ENCODE measurements at places on chromosomes 5 and 9. TPM values are rescaled to one million over a fixed set of nuclear protein-coding genes. Genes with fewer than 3 reads are reported as not detected.

RNF183 gene
- polyA plus RNA-seq, result not detected

TMEFF1 gene
- 1.9 TPM for polyA plus RNA-seq

GMCL2 gene
- polyA plus RNA-seq, result not detected

CACFD1 gene
- 15.9 TPM for polyA plus RNA-seq

PIP5K1B gene
- 1.1 TPM for polyA plus RNA-seq

FUBP3 gene
- 44.1 TPM for polyA plus RNA-seq

PCDHGC5 gene
- 0.37 TPM for polyA plus RNA-seq

DNA sequence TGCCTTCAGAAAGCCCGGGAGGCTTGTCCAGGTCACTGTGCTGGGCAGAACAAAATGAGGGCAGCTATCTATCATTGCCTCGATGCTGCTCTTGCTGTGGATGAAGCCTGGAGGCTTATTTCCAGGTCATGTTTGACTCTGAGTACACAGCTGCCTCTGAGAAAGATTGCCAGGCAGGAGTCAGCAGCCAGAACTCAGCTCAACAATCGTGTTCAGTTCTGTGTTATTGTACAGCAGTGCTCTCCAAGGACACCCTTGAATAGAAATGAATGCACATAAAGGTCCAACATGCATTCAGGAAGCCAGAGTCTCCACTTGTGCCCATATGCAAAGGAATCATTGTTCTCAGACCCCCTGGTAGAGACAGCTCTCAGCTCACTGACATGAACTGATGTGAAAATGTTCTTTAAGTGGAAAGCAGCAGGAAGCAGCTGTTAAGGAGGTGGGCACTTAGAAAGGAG lies 61.7 kb upstream of the ZFR start:
- DNase-seq, result peak; percentile 86

DNA sequence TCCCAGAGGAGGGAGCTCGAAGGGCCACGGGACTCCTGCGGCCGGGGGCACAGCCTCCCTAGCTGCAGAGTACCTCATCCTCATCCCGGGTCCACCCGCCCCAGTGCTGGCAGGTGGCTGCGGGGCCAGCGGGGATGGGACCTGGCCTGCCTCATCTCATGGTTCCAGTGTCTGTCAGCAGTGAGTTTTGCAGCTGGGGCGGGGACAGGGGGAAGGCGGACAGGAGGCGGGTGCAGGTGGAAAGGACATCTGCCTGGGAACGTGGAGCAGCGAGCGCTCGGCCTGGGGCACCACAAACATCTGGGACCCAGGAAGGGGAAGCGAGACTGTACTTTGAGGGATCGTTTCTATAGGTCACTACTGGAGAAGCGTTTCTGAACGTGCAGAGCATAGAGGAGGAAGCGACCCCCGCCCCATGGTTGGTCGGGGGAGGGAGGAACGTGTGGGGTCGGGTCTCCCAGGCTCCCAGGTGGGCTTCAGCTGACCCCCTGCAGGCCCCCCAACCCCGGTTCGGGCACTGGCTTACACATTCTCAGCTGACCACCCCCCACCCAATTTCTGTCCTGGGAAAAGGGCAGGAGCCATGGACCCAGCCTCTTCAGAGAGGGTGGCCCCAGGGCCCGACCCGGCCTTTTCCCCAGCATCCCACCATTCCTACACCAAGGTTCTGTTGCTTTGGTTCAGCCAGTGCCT lies 56.5 kb upstream of the NOTCH1 start:
- no peak for DNase-seq

DNA sequence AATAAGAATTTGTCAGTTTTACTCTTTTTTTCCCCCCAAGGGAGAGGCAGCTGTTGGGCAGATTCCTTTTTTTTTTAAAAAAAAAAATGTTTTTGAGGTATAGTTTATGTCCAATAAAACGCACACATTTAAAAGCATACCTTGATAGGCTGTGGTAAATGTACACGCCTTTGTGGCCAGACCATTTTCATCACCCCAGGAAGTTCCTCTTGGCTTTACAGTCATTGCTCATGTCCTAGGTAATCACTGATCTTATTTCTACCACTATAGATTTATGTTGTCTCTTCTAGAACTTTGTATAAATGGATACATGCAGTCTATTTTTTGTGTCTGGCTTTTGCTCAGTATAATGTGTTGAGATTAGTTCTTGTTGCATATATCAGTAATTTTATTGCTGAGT lies 9.8 kb downstream of the SUB1 start:
- DNase-seq, result no peak

DNA sequence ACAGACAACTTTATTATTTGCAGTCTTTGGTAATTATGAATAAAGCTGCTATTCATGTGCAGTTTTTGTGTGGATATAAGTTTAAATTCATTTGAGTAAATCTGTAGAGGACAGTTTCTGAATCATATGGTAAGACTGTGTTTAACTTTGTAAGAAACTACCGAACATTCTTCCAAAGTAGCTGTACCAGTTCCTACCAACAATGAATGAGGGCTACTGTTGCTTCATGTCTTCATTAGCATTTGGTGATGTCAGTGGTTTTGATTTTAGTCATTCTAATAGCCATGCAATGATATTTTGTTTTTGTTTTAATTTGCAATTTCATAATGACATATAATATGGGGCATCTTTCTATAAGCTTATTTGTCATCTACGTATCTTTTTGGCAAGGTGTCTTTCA lies 501.3 kb upstream of the RORB start:
- no peak for DNase-seq

DNA sequence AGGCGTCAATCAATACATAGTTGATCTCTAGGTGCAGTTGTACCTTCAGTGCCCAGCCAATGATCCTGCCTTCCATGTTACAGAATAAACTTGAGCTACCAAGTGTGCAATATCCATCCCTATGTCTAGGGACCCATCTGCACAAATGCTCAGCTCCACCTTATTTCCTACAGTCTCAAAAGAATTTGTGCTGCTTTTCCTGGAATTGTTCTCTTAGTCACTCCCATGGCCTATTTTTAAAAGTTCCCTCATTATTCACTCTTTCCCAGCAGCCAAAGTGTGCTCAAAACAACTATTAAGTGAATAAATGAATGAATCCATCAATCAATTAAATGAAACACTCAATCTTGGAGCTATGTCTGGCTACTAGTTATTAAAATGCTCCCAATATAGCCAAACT lies 14.7 kb downstream of the LIX1 start:
- DNase-seq, result no peak

- DNase-seq, result no peak
These were observed 42.5 kb downstream of the VAV2 start for GRCh38 chr9:133949486-133950061.

- DNase-seq, result no peak
These were observed 96.6 kb downstream of the UBAP2 start for GRCh38 chr9:33952066-33952465.

DNA sequence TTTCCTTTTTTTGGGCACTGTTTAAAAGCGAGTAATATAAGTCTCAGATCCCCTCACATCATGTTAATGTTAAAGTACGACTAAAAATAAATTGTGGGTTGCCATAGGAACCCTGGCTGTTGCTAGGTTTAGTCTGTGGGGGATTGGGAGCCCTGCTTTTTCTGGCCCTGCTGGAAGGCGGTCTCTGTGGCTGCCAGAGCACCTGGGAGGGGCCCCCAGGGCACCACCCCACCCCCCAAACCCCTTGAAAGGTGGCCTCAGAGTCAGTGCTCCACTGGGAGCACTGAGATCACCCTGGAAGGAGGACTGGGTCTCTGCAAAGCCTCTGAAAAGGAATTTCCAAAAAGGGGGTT lies 66.2 kb upstream of the NEURL1B start:
- peak; percentile 92 for DNase-seq

DNA sequence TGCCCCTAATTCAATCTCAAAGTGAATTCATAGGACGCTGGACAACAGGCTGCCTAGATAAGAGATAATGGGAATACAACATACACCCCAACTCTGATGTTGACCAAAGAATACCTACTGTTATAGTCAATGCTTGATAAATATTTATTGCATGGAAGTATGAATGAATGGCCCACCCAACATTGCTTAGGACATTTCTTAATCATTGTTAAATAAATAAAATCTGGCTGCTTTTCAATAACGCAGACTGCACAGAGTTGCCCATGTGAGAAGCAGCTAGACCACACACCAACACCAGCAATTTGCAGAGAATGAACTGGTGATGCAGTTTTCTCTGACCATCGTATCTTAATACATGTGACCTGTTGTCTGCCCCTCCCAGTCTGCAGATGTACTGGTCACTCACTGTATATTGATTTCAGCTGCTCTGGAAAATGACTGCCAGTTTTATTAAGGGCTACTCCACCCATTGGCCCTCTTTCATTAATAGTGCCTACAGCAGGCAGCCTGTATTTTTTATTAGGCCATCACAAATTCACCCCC lies 236.2 kb upstream of the WWC1 start:
- no peak for DNase-seq

GRCh38 chr5:20347334-20347733 lies 359.3 kb upstream of the CDH18 start:
- no peak for DNase-seq

DNA sequence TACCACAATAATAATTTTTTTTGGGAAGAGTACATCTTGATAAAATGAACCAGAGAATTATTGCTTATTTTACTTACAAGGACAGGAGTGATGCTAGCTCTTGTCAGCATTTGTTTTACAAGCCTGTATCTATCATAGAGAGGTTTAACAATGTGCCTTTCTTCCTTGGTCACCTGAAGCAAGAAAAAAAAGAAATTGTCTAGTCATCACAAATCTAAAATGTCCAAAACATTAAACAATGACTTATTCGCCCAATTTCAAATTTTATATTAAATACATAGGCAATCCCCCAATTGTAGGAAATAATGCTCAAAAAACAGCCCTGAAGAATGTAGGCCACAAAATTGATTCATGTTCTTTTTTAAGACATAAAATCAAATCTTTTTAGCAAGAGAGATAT lies 56.6 kb downstream of the PKD2L2 start:
- no peak for DNase-seq

GRCh38 chr9:22159586-22159985 lies 150.5 kb upstream of the CDKN2B start:
- DNase-seq, result no peak

DNA sequence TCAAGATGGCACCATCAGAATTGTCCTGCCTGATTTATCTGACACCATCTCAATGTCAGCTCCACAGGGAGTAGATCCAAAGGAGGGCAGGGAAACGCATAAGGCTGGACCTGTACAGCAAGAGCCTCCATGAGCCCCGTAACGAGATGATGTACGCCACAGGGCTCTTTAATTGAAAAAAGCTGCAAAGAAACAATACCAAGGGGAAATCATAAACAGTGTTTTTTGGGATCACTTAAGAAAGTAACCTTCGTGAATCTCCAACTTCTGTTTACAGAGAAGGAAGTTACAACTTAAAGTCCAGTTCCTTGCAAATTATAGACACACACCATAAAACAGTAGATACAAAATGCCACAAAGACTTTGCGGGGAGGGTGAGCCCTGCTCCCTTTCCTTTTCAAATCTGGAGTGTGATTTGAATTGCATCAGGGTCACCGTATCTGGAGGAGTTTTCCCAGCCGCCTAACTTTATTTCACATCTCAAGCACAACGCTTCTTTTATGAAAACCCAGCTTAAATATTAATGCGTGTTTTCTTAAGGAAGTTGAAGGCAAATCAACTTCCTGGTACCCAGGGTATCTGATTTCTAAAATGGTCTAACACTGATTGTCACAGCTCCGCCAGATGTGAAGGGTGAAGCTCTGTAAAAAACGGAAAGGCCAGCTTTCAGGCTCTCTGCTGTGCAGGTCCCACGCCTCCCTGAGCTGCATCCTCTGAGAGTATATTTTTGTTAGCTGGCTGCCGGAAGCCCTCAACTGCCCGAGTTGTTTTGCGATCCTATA lies 88.9 kb downstream of the EBF1 start:
- DNase-seq, result no peak

DNA sequence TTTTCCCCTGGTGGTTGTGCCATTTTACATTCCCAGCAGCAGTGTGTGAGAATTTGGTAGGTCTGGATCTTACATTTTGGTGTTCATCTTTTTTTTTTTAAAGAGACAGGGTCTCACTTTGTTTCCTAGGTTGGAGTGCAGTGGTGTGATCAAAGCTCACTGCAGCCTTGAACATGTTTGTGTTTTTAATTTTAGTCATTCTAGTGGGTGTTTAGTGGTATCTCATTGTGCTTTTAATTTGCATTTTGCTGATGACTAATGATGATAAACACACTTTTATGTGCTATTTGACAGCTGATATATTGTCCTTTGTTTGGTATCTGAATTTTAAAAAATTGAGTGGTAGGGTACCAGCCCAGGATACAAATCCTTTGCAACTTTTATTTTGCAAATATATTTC lies 53.4 kb upstream of the POMT1 start:
- DNase-seq, result no peak

DNA sequence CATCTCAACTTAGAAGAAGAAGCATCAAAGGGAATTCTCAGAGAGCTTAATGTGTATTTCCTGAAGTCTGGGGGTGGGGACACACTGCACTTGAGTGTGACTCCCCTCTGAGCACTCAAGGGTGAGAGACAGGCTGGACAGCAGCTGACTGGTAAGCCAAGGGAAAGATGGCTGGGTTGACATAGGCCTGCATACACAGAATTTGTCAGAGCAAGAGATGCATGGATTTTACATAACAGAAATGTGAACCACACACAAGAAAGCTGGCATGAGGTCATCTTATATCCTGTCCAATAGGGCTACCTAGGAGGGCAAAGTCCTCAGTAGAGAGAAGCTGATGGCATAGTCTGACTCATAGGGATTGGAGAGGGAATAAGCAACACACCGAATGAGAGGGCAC lies 114.3 kb upstream of the EPB41L4A start:
- no peak for DNase-seq

- DNase-seq, result no peak
These were observed 39.4 kb downstream of the KLHL3 start for GRCh38 chr5:137696481-137696880.

- no peak for DNase-seq
These were observed 1786.4 kb upstream of the WWC1 start for GRCh38 chr5:166505067-166505466.

DNA sequence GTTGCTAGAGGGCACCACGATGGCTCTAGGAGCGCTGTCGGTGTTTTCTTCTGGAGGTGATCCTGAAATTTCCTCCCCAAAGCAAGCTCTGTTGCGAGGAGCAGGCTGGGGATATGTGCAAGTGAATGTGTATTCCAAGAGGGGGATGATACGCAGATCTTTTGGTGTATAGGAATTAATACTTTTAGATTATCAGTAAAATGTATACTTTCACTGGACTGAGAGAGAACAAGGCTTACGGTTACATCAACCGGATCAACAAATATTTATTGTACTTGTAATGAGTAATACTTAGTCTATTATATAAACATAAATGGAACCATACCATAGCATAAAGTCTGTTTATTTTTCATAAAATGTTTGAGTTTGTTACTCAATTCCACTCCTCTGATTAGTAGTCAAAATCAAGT lies 632 bp upstream of the PRKAA1 start:
- DNase-seq, result no peak

DNA sequence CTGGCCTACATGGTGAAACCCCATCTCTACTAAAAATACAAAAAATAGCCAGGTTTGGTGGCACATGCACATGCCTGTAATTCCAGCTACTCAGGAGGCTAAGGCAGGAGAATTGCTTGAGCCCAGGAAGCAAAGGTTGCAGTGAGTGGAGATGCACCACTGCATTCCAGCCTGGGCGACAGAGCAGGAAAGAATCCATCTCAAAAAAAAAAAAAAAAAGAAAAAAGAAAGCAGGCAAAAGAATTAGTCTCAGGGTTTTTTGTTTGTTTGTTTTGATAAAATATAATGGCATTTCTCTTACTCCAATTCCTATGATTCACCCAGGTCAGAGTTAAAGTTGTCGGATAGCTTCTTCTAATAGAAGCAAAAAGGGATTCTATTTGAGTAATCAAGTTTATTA lies 67.0 kb upstream of the ATG10 start:
- no peak for DNase-seq
